ENCODE measurements at places on chromosomes 11 and 22.

GRCh38 chr22:48004038-48004437 is 1241.6 kb downstream of the TBC1D22A start:
- no peak for DNase-seq

- peak; percentile 68 for DNase-seq
Observed at GRCh38 chr11:116109228-116109627, 605.0 kb upstream of the CADM1 start.

GRCh38 chr11:36008584-36008983 is 64.7 kb downstream of the LDLRAD3 start:
- no peak for DNase-seq

- no peak for DNase-seq
Observed at GRCh38 chr22:22882033-22882717, 5.4 kb upstream of the IGLL5 start.

DNA sequence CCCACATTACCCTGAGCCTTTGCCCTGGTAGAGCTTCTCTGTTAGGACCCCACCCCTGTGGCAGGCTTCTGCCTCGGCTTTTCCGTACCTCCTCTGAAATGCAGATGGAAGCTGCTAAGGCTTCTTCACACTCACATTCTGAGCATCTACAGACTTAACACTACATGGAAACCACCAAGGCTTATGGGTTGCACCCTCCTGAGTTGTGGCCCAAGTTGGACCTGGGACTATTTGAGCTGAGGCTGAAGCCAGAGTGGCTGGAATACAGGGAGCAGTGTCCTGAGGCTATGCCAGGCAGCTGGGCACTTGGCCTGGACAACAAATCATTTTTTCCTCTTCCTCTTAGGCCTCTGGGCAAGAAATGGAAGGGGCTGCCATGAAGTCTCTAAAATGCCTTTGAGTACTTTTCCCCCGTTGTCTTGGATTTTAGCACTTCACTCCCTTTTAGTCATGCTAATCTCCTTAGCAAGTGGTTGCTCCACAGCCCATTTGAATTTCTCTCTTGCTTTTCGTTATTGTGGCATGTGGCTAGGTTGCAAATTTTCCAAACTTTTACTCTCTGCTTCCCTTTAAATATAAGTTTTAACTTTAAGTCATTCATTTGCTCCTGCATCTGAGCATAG is 114.8 kb upstream of the FIBIN start:
- no peak for DNase-seq

DNA sequence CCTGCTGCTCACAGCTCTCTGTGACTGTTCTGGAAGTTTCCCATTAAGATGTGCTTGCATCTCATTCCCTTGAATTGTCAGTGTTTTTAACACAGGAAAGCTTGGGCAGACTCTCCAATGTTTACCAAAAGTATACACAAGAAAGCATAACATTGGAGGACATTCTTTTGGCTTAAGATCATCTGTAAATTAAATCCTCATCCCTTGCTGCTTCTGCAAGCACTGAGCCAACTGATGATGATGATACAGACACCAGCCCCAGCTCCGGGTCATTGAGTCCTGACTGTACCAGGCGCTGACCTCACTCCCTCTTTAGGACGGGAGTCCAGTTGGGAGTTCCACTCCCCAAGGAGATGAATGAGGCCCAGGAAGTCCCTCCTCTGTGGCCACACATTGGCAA is 23.8 kb downstream of the CD82 start:
- peak; percentile 67 for DNase-seq

DNA sequence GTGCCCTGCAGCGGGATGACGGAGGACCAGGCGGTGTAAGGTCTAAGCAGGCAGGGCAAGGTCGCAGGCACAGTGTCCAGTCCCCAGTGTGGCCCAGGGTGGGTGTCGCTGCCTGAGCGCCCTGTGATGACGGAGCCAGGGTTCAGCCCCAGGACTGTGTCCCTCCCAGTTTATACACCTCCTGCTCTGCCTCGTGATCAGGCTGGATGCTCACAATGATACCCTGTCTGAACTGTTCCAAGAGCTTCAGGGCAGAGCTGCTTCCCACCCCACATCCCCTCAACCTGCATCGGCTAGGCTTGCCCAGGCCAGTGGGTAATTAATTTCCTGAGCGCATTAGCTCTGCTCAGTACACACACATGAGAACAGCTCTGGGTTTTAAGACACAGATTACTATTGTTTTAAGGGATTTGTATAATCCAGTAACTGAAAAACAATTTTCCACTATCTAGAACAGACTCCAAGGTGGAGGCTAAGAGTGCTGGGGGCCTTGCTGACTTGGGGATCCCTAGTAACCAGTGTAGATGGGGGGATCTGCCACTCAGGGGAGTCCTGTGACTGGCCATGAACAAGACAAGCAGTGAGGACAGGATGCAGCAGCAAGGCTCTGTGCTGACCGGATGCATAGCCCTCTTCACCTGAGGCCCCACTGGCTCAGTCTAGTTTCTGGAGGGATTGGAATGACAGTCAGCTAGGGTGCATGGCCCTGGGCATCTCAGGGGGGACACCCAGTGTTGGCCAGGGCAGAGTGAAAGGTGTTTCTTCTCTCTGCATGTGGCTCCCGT is 34.1 kb downstream of the GNAZ start:
- no peak for DNase-seq

DNA sequence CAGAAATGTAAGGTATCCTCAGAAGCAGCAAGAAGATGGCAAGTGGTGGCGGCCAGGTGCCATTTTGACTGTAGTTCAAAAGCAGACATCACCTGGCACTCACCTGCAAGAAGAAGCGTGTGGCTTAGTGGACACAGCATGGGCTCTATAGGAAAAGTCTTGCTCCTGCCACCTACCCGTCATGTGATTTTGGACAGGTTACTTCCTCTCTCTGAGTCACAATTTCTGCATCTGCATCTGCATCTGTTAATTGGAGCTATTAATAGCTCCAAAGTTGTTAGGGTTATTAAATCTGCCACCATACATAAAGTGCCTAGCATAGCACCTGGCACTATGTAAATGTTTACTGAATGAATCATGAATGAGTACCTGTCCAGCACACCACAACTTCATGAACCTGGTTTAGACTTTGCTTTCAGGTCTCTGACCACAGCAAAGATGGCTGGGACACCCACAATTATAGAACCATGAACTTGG is 16.8 kb downstream of the RAB30 start:
- DNase-seq = no peak

DNA sequence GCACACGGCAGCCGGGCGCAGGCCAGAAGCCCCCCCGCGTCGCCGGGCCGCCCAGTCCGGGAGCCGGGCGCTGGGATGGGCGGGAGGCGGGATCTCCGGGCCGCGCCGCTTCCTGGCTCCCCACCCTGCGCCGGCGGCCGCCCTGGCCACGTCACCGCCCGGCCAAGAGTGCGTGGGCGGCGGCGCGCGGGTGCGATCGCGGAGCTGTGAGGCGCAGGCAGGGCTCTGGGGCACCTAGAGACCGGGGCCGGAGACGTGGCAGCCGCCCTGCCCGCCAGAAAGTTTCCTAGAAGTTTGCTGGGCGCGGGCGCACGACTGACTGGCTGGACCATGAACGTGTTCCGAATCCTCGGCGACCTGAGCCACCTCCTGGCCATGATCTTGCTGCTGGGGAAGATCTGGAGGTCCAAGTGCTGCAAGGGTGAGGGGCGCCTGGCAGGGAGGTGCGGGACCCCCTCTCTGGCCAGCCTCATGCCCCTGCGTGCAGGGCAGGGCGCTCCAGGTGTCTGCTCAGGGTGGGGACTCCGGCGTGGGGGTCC is at the start of gene KDELR3:
Gene KDELR3, plus strand, starts transcription at position 193 of the 539 bp plus-strand sequence. Its CDS starts 138 bp downstream, at position 331.
- DNase-seq = peak; percentile 37

DNA sequence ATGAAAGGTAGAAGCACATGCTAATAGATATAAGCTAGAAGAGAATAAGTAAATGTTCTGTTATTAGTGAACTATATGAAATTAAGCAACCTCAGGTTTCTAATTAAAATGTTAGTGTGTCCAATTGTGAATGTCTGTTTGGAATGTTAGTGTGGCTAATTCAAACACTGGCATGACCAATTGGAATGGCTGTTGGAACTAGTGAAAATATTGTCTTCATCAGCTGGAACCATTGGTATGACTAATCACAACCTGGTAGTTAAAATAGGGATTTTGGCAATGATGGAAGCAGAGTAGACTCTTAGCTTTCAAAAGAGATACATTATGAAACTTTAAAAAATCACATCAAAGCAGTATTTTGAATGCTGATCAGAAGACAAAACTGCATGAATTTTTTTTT is 66.8 kb downstream of the CYB5R2 start:
- DNase-seq = no peak

DNA sequence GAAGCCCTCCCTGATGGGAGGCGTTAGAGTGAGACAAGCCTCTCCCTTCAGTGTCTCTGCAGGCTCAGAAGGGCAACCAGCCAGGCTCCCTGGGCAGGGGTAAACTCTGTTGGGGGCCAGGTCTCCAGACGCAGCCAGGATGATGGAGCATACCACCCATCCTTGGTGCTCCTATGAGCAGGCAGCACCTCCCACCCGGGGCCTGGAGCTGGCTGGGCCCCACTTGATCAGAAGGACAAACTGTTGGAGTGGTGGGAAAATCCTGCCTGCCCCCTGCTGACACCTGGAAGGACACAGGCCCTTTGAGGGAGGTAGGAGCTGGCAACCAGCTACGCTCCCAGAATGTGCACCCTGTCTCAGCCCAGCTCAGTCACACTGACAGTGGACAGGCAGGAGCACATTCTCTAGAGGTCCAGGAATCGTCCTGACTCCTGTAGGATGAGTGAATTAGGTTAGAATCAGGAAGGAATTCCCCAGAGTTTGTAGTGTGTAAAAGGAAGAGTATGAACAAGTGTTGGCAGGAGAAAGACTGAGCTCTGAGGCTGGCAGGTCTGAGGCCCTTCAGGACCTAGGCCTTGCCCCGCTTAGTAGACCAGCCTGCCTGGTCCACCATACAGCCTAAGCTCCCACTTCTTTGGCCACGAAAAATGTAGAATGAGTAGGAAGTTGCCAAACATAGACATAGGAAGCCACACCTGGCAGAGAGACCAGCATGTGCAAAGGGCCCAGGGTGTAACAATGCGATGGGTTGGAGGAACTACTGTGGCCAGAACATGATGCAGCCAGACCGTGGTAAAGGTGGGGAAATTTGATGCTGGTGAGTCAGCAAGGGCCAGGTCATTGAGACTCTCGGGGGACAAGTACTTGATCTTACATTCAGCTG is 19.1 kb downstream of the ARHGEF17 start:
- DNase-seq = peak; percentile 39

GRCh38 chr22:35231585-35232084 is 25.7 kb upstream of the HMGXB4 start:
- DNase-seq = peak; percentile 63

- no peak for DNase-seq
Observed at GRCh38 chr11:20000351-20001134, 159.7 kb downstream of the DBX1 start.

- no peak for DNase-seq
Observed at GRCh38 chr11:7630002-7630401, 43.3 kb downstream of the CYB5R2 start.

DNA sequence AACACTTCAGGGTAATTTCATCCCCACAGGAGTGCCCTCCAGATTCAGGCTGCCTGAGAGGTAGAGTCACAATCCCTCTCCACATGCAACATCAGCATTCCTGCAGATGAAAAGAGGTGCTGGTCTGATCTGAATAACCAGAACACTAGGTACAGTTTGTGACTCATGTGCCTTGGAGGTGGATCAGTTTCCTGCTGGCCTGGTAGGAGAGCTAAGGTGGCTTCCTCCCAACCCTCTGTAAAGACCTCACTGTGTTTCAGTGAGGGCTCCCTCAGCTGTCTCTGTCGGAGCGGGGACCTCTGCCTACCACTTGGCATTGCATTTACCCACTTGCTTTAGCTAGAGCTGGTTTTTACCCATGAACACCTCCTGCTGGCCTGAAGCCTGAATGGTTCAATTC is 7.6 kb downstream of the OR9G1 start:
- no peak for DNase-seq

DNA sequence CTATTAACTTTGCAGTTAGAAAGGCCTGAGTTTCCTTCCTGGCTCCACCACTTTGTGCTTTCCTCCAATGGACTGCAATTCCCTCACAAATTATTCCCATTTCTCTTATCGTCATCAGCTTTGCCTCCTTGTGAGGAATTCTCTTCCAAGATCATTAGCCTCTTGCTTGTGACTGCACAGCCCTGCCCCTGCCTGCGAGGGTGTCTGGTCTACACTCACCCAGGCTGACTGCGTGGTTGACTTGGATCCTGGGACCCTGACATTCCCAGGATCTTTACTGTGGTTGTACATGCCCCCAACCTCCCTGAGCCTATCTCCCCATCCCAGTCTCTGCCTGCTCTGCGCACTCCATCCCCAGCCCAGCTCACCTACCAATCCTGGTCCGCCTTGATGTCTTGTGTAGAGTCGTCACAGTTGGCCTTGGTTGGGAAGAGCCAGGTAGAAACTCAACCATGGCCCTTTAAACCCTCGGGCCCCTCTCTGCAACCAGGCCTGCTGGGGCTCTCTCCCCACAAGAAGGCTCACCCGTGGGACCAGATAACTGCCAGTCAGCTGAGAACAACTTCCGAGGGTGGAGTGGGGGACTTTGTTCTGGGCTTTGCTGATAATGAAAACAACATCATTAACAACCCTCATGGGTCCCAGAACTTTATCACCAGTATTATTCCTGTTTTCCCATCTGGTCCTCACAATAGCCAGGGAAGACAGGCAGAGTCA is at the start of gene OR2AT4:
Gene OR2AT4, minus strand, starts transcription at position 421 of the 717 bp plus-strand sequence.
- no peak for DNase-seq

DNA sequence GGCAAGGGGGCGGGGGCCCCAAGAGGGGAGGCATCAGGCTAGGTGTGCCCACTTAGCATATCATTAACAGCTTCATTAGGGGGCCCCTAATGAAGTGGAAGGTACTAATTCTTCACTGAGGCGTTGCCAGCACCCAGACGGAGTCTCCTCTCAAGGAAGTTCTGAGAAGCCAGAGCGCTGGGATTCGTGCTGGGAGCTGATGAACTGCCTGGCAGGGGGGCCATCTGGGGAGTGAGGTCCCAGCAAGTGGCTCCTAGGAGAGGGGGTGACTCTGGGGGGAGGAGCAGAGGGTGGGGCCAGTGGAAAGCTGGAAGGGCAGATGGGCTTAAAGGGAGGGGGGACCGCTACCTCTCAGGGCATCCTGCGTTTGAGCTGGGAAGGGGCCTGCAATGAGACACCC is 29.8 kb downstream of the DAGLA start:
- DNase-seq = no peak

DNA sequence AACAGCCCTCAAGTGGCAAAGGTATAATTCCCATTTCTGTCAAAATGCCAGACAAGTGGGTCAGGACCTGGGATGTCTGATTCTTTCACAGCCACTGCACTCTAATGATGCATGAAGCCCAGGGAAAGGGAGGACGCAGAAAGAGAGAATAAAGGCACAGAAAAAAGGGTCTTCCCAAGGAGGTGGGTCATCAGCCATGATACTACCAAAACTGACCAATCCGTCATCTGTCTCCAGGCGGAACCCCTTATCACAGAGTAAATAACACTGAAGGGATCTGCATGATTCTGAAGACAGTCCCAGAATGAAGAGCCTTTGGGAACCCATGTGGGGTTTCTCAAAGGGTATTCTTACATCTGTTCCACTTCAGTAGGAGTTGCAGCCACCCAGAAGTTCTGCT is 73.8 kb upstream of the OPCML start:
- DNase-seq = no peak

GRCh38 chr11:101019870-101020269 is 109.7 kb downstream of the PGR start:
- DNase-seq = no peak
